ENCODE measurements at places on chromosomes 7 and 10.
A peak's percentile ranks its signal among the peaks of the same experiment; 100 is the strongest.

GRCh38 chr7:98641646-98642500, 24.8 kb downstream of the NPTX2 start:
- DNase-seq: peak; percentile 19

DNA sequence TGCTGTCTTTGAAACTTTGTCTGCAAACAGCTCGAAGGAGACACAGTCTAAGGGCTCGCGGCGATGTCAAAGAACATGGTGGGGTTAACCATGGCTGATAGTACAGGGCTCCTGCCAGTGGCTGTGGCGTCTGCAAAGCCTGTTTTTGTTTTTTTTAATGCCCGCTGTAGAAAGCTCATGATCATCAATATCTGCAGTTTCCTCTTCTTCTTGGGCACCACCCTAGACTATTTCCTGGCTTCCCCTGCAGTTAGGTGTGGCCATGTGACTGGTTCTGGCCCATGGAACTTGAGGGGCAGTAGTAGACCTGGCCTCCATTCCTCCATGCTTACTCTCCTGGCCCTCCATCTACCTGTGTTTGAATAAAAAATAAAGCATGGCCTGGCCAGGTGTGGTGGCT, 21.8 kb upstream of the SAMD8 start:
- DNase-seq: no peak

- DNase-seq: no peak
Observed at GRCh38 chr7:23966941-23967340, 256.9 kb downstream of the STK31 start.

DNA sequence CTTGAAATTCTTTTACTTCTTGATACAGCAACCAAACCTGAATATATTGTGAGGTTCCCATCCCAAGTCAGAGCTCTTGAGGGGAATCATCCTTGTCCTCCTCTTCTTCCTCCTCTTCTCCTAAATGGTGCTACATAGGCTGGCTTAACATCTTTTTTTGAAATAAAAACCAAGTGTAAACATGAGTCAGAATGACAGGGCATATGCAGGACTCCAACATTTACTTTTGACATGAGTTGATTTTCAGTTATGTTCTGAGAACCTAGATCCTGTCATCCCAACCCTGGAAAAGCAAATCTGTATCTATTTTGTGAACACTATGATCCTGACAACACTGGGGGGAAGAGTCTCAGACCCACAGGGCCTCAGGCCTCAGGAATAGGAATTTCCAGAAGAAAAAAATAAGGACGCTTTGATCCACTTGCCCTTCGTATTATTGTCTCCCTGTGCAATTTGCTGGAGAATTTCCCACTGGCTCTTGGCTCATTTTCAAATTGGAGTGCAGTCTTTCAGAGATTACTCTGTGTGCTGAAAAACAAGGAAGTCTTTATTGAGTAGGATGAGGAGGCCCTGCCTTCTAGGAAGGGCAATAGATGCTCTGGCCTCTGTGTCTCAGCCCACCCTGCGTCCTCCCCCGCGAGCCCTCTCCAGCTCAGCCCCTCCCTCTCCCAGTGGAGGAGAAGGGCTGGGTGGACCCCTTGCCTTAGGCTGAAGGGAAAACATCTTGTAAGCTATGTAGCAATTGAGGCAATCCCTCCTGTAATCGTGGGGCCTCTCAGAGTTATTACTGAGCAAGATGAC, 121.6 kb downstream of the CREB5 start:
- DNase-seq: peak; percentile 56

Measured in DMS53 (cell line).